ENCODE measurements at places on chromosomes 11 and 22.

GRCh38 chr11:96337541-96338431 lies 5.2 kb downstream of the MAML2 start:
- DNase-seq, result no peak

- DNase-seq, result no peak
Measured at GRCh38 chr11:17287058-17287457, 10.5 kb downstream of the NUCB2 start.

DNA sequence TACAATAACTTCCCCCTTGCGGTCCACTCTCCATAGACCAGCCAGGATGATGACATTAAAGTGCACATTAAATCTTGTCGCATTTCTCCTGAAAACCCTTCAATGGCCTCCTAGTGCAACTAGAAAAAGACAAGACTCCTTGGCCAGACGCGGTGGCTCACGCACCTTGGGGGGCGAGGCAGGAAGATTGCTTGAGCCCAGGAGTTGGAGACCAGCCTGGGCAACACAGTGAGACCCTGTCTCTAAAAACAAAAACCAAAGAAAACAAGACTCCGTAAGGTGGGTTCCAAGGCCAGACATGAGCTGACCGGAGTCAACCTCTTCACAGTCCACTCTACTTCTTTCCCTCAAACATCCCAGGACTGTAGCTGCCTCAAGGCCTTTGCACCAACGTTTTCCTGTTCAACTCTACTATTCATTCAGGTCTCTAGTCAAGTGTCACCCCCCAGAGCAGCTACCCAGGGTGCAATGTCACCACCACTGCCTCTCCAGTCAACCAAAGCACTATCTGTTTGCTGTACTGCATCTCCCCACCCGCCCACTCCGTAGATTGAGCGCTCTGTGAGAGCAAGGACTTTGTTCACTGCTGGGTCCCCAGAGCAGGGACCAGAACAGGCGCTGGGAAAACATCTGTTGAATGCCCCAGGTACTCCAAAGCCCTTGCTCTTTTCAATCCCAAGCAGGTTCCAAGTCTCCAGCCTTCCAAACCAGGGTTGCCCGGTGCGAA lies 739 bp downstream of the ZMAT5 start:
- no peak for DNase-seq

DNA sequence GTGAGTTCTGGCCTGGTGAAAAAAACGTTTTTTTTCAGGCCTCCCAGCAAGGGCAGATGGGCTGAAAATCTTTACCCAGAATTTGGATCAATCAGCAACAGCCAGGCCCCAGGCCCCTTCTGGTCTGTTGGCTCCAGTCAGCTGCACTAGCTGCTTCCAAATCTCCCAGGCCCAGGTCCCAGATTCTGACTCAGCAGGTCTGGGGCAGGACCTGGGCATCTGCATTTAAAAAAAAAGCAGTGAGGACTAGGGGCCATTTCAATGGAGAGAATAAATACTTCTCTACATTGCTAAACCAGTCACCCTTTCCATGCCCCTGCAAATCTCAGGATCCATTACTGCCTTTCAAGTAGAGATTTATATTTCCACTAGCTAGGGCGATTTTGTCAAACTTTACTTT lies 4.3 kb downstream of the SLC15A3 start:
- no peak for DNase-seq

DNA sequence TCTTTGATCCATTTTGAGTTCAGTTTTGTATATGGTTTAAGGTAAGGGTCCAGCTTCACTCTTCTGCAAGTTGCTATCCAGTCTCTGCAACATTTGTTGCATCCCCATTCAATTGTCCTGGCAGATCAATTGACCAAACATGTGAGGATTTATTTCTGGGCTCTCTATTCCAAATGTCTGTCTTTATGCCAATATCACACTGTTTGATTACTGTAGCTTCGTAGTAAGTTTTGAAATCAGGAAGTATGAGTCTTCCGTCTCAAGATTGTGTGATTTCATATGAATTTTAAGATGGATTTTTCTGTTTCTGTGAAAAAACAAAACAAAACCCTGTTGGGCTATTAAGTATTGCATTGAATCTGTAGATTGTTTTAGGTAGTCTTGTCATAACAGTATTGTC lies 17.0 kb downstream of the APLP2 start:
- DNase-seq, result no peak

DNA sequence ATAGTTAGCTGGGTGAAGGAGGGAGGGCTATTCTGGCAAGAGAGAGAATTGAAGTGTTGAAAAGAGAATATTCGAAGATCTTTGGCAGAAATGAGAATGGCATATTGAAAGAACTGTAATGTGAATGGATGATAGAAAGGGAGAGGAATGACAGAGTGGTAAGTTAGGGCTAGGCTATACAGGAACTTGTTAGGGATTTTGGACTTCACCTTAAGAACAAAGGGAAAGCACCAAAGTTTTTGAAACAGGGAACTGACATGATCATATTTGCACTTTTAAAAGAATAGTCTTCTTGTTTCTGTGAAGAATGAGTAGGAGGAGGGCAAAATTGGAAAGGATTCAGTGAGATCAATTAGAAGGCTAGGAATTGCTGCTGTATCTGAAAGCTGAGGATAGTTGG lies 119.3 kb downstream of the METTL15 start:
- no peak for DNase-seq

GRCh38 chr11:36233204-36233603 lies 56.0 kb downstream of the COMMD9 start:
- no peak for DNase-seq

GRCh38 chr11:71238285-71238875 lies 14.0 kb downstream of the SHANK2 start:
- DNase-seq, result no peak

GRCh38 chr11:23564370-23564769 lies 704.1 kb upstream of the CCDC179 start:
- peak; percentile 2 for DNase-seq

GRCh38 chr11:116240710-116241109 lies 532.1 kb downstream of the BUD13 start:
- DNase-seq, result no peak

GRCh38 chr11:45920531-45921477 lies 1.7 kb upstream of the LARGE2 start:
- DNase-seq, result no peak

DNA sequence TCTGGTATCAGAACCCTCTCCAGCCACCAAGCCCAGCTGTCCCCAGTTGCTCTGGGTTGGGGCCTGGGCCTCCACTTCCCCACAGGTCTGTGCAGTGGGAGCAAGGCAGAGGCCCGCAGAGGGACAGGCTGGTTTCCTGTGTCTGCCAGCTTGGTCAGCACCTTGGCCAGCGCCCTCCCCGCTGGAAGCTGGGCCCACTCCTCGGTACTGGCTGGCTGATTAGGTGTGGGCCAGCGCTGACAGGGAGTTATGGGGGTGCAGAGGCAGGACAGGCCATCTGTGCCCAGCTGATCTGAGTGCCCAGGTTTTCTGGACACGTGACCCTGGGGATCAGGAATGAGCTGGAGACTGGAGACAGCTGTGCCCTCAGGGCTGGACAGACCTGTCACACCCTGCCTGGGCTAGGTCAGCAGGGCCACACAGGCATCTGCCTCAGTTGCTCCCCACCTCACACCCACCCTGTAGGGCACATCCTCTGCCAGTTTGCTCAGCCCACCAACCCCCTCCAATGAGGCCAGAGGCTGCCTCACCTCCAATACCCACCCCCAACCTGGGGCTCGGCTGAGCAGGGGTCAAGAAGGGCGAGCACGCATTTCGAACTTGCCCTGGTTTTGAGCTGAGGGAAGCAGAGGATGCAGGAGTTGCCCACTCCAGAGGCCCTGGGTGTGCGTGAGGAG lies 175.3 kb downstream of the IGLL1 start:
- DNase-seq, result no peak

DNA sequence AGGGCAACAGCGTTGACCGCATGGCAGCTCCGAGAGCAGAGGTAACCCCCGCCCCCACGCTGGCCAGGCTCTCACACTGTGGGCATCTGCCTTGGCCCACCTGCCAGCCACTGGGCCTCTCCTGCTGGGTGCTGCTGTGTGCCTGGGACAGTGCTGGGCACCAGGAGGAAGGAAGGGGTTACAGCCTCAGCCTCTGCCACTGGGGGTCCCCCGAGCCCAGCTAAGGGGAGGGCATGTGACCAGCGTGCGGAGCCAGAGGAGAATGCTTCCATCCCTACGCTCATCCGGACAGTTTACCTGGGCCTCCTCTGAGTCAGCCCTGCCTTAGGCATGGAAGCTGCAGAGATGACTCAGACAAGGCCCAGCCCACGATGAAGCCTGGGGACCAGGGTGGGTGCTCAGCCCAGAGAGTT lies 10.9 kb downstream of the NCF4 start:
- no peak for DNase-seq

DNA sequence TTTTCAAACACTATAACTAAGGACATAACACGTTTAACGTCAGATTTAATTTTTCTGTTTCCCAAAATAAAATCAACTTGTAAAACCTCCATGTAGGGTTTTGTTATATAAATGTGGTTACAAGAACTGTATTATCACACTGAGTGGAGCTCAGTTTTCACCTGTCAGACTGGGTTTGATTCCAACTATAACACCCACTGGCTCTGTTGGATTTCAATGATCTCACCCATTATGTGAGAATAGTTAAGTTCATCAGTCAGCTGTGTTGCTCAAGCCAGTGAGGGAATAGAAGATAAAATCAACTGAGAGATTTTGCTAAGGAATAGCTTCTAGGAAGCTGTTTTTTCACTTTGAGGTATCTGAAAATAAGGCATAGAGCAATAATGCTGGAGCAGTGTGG lies 5.1 kb upstream of the OR52R1 start:
- no peak for DNase-seq

DNA sequence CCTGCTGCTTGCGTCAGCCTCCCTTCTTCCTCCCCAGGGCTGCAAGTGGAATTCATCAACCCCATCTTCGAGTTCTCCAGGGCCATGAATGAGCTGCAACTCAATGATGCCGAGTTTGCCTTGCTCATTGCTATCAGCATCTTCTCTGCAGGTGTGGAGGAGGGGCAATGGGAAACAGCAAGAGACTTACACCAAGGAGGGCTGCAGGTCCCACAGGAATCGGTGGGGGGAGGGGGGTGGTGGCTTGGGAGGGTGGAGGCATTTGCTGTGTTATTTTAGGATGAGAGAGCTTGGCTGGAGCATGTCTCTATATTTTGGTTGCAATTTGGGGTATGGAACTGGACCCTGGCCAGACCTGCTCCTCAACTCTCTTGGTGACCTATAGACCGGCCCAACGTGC lies 2.1 kb upstream of the MADD start:
- DNase-seq, result no peak

- DNase-seq, result no peak
Measured at GRCh38 chr11:79209540-79210266, 231.1 kb downstream of the TENM4 start.

GRCh38 chr11:94325681-94326080 lies 21.3 kb downstream of the IZUMO1R start:
- DNase-seq, result no peak

DNA sequence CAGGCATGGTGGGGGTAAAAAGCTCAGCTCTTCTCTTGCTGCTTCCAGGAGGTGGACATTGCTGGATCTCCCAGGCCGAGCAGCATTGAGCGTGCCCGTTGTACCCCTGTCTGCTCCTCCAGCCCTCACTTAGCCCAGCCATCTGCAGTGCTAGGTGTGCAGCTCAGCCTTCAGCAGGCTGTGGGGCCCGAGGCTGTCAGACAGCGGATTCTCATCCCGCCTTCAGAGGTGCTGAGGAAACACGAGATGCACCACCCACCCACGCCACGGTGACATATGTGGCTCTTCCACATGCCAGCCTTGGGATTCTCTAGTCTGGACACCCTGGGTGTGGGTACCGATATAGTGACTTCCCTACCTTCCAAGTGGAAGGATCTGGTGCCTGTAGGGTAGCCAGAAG lies 48.9 kb upstream of the NECTIN1 start:
- DNase-seq, result no peak

DNA sequence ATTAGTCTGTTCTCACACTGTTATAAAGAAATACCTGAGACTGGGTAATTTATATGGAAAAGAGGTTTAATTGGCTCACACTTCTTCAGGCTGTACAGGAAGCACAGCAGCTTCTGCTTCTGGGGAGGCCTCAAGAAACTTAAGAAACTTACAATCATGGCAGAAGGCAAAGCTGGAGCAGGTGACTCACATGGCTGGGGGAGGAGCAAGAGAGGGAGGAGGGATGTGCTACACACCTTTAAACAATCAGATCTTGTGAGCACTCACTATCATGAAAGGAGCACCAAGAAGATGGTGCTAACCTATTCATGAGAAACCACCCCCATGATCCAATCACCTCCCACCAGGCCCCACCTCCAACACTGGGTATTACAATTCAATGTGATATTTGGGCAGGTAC lies 381.6 kb downstream of the ETS1 start:
- DNase-seq, result no peak

GRCh38 chr11:61954851-61955421 lies 4.8 kb downstream of the BEST1 start:
- no peak for DNase-seq

GRCh38 chr22:37062702-37063381 lies 11.3 kb downstream of the KCTD17 start:
- DNase-seq, result no peak

DNA sequence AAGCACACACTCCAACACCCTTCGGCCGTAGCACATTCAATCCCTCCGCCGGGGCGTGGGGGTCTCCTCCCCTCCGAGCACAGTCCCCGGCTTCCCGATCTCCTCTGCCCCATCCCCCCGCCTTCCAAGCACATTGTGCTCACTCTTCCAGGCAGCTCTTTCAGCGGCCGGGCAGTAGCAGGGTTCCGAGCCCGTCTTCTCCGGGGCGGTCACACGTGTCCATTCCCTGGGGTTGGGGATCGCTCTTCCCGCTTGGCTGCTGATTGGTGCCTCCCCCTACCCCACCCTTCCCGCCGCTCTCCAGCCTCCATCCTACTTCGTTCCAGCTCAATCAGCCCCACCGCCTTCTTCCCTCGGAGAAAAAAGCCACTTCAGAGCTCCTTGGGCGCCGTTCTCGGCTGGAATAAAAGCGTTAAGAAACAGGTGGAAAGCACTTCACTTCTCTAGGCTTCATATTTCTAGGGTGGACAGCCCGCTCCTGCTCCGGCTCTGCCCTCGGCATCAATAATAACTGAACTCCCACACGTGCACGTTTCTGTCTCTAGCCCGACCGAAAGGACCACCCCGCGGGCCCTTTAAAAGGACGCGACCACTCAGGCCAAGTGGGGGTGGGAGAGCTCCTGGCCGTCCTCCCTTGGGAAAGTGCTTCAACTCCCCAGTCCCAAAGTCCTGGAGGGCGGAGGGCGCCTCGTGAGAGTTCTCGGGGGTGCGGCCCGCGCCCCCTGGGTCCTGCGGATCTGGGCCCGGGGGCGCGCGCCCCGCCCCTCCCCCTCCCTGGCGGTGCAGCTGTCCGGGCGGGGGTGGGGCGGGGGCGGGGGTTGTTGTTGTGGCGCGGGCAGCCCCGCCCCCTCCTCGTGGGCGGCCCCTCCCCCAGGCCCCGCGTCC lies 464 bp upstream of the CECR2 start:
- DNase-seq, result peak; percentile 25

DNA sequence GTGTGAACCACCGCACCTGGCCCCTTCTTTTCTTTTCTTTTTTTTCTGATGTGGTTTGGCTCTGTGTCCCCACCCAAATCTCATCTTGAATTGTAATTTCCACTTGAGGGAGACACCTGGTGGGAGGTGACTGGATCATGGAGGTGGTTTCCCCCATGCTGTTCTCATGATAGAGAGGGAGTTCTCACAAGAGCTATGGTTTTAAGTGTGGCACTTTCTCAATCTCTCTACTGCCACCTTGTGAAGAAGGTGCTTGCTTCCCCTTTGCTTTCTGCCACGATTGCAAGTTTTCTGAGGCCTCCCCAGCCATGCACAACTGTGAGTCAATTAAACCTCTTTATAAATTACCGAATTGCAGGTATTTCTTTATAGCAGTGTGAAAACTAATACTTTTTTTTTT lies 4.9 kb upstream of the TCN2 start:
- DNase-seq, result no peak

- DNase-seq, result no peak
Measured at GRCh38 chr22:36860821-36861659, at the start of gene NCF4. TSS of gene NCF4 (plus strand) at chr22:36861006. CDS start at chr22:36861172, 166 bp downstream.
